ENCODE measurements at places on chromosomes 4 and X. TPM values are rescaled to one million over a fixed set of nuclear protein-coding genes. Genes with fewer than 3 reads are reported as not detected.

- DNase-seq = no peak
Measured at GRCh38 chr4:118918388-118918787, 29.7 kb downstream of the SYNPO2 start.

DNA sequence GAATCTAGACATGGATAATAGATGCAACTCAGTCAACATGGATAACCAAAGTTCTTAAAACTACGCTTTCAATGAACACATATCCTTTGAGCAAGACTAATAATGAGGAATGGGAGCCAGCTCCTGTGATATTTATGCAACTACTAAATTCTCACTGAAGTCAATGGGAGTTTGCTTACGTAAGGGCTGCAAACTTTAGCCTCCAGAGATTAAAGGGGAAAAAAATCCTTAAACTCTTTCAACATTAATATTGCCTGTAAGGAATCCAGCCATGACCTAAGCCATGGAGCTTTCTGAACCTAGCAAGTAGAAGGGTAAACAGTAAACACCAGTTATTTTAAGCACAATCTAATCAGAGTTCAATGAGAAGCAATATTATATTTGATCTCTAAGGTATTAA is 125.2 kb upstream of the PITX2 start:
- no peak for DNase-seq

Gene AWAT2
- total RNA-seq = not detected

Gene TRAPPC2
- total RNA-seq = 20.4 TPM

DNA sequence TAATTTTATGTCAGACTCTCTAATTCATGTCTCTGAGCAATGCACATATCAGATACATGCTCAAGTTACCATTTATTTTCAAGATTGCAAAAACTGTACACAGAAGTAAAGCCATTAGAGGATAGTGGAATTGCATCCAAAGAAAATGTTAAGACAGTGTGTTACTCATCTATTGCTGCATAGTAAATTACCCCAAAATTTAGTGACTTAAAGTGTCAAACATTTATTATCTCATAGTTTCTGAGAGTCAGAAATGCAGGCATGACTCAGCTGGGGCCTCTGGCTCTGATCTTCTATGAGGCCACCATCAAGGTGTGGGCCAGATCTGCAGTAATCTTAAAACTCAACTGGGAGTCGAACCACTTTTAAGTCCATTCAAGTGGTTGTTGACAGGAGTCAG is 275.2 kb downstream of the QDPR start:
- DNase-seq = no peak

Measured in mucosa of descending colon (tissue), 3 donors.